ENCODE measurements at places on chromosomes 1 and 21.

GRCh38 chr1:152759453-152760173 is 1.8 kb downstream of the KPRP start:
- DNase-seq = no peak

DNA sequence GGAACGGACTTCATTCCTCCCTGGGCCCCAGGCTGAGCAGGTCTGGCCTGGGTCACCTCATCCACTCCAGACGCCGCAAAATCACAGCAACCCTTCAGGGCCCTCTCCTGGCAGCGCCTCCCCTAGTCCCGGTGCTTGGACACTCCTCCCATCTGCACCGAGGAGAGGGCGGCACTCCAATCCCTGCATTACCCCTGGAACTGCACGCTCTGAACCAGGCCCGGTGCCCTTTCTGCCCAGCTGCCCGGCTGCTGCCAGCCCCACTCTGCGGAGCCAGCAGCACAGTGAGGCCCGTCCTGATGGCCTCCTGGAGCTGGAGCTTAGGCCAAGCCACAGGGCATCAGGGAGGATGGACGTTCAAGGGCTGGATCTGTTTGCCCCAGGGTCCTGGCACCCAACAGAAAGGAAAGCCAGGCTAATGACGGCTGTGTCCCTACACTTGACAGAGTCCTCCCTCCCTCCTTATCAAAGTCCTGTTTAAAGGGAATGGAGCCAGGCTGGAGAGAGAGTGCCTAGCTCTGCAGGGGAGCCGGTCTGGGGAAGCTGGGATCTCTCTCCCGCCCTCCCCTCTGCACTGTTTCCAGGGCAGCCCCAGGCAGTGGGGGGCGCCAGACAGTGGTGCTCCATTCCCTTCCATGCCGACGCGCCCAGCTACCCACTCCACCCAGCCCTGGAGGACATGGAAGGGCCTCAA is 12.7 kb downstream of the COL6A2 start:
- no peak for DNase-seq

- no peak for DNase-seq
These were observed 17.4 kb upstream of the NBPF1 start for GRCh38 chr1:16630661-16631247.

DNA sequence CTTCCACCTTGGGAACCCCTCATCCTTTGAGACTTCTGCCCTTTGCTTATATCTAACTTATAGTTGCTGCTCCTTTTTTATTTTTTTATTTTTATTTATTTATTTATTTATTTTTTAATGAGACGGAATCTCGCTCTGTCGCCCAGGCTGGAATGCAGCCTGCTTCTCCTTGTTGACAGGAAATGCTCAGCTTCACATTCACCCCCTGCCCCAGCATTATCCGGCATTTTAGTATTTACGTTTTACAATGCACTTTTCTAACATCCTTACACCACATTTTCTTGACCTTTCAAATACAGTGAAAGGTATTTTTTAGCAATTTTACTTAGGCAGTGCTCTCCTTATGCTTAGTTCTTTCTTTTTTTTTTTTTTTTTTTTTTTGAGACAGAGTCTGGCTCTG is 14.9 kb downstream of the CXADR start:
- DNase-seq = no peak

Data from stimulated activated naive CD4-positive, alpha-beta T cell (primary cell).